Left kidney (tissue), 8 donors: ENCODE measurements at places on chromosomes 16 and 17. TPM values are rescaled to one million over a fixed set of nuclear protein-coding genes. Genes with fewer than 3 reads are reported as not detected.
A peak's percentile ranks its signal among the peaks of the same experiment; 100 is the strongest.

FZD2 gene
- polyA plus RNA-seq = 25.8 TPM

GP2 gene
- polyA plus RNA-seq = 7.0 TPM

ATMIN gene
- polyA plus RNA-seq = 54.0 TPM

PIK3R6 gene
- polyA plus RNA-seq = 0.85 TPM

NEK8 gene
- 11.2 TPM for polyA plus RNA-seq

DNA sequence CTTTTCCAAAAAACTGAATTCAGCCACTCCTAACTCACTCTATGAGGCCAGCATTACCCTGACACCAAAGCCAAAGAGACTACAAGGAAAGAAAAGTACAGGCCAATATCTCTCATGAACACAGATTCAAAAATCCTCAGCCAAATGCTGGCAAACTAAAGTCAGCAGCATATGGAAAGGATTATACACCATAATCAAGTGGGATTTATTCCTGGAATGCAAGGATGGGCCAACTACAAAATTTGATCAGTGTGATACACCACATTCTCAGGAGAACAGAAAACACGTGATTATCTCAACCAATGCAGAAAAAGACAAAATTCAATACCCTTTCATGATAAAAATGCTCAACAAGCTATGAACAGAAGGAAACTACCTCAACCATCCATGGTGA lies 7.7 kb upstream of the AATK start:
- DNase-seq = no peak

DNA sequence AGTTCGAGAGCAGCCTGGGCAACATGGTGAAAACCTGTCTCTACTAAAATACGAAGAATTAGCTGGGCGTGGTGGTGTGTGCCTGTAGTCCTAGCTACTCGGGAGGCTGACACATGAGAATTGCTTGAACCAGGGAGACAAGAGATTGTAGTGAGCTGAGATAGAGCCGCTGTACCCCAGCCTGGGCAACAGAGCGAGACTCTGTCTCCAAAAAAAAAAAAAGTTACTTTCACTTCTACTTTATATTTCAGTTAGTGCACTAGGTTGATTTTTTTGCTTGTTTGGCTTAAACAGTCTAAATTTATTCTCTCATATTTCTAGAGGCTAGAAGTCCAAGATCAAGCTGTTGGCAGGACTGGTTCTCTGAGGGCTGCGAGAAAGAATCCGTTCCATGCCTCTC lies 13.4 kb downstream of the CCDC102A start:
- no peak for DNase-seq

DNA sequence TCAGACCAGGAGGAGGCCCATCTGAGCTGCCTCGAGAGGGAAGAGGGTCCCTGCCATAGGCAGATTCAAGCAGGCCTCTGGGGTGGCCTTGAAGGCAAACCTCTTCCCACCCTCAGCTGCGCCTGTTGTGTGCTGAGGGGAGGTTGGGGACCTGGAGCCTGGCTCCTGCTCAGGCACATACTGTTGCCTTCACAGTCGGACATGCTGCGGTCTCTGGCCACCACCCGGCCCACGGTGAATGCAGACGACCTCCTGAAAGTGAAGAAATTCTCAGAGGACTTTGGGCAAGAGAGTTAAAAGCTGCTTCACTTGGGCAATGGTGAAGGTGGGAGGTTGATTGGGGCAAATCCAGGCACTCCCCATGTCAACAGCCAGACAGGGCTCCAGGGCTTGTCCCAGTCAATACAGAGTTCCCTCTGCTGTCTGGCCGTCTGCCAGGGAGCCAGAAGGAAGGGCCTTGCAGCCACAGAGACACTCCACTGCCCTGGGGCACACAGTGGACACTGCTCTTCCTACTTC lies 6.3 kb downstream of the PDF start:
- no peak for DNase-seq

GRCh38 chr16:22813948-22814710 lies at the start of gene HS3ST2:
TSS of gene HS3ST2 (plus strand) at chr16:22814162. CDS start at chr16:22814611, 449 bp downstream.
- peak; percentile 25 for DNase-seq

DNA sequence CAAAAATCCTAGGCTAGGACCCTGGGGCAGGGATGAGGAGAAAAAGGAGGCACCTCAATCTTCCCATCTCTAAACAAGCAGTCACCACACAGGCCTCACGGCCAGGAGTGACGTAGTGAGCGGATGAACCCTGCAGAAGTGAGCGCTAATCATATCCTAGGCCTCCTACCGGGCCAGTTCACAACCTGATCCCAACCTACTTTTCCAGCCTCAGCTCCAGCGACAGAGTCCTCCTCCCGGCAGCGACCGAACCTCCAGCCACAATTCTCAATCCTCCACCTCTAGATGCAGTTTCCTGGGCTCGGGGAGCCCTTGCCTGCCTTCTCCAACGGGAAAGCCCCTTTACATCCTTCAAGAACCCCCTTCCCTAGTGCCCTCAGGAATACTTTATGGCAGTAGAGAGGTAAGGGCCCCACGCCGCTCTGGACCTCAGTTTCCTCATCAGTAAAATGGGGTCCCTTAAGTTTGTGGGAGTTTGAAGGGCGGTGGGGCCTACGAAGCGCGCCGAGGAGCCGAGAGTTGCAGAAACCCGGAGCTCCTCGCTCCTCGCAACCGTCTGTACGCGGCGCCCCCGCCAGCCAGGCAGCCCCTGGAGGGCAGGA lies 1.4 kb downstream of the ZNF668 start:
- no peak for DNase-seq

- no peak for DNase-seq
Measured at GRCh38 chr17:75564195-75564594, 23.4 kb upstream of the MYO15B start.

GRCh38 chr17:64382061-64382583 lies 8.5 kb downstream of the PECAM1 start:
- DNase-seq = no peak

- peak; percentile 78 for DNase-seq
Measured at GRCh38 chr16:1125471-1125870, 27.4 kb upstream of the CACNA1H start.

DNA sequence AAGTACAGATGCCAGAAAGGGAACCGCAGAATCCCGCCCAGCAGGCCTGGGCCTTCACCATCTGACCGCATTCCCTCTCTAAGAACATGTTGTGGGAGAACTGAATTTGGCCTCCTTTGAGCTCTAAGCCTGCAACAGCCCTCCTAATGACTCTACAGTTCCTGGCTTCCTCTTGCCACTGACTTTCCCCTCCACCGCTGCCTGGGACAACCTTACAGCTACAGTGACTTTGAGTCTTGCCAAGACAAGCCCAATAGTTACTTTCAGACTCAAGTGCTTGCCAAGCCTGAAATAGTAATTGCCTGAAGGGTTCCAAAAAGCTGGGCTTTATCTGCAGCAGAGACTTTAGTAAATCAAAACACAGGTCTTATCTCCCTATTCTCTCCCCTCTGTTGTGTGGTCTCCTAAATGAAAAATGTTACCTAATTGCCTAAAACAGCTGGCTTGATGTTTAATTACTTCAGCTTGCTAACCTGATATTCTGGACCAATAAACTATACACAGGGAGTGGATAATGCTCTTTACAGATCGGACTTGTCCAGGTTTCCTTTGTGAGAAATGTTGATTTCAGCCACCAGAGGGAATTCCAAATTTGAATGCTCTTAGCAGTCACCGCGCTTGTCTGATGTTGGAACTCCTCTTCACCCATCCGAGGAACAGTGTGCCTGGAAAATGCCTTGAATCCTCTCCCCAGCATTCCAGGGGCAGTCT lies 85.1 kb upstream of the TBX2 start:
- no peak for DNase-seq

DNA sequence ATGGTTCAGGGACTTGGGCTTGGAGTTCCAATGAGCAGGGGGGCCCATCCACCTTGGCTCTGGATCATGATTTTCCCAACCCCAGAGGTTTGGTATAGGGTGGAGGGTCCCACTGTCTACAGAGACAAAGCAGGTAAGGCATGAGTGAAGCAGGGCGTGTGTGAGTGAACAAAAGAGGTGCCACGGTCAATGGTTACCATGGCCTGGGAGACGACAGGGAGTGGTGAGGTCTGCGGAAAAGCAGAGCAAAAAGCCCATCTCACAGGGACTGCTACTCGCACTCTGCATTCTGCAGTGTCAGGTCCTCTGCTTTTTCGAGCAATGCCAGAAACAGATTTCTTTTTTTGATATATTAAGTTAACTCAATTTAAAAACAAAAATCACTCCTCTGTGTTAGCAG lies 24.6 kb downstream of the MYH11 start:
- no peak for DNase-seq
